Stimulated activated CD8-positive, alpha-beta memory T cell treated with anti-CD3 and anti-CD28 coated beads, Interleukin-2, amount 100 ng/mL, for 48 hours (primary cell): ENCODE measurements at places on chromosomes 3 and 15.

- no peak for DNase-seq
Measured at GRCh38 chr3:94927175-94927574, 864.3 kb downstream of the NSUN3 start.

GRCh38 chr3:126678693-126679317, 23.9 kb upstream of the TXNRD3 start:
- DNase-seq: no peak

DNA sequence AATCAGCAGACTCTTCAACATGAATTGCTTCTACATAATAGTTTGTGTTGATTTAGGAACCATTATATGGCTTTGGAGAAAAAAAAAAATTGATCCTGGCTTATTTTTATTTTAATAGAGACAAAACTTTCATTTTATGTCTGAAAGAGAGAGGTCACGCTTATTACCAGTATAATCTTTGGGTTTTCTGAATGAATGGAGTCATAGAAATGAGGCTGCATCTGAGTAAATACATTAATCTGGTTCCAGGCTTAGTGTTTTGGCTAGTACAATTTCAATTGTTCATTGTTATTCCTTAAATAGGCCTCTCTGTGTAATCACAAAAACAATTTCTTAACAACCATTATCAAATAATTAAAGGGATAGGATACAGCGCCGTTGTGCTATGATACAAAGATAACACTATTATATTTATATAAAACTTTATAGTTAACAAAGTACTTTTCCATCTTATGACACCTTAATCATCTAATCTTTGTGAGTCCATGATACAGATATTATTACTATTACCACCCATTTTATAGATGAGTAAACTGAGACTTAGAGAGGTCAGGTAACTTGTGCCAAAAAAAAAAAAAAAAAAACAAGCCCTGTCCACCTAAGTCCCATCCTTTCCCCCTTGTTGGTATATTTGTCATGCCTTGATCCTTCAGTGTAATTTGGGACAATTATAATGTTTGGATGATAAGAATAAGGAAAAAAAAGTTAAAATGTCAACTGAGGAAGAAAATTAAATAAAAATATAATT, 41.8 kb upstream of the GOLM2 start:
- no peak for DNase-seq

GRCh38 chr3:67649681-67650080, 4.7 kb downstream of the SUCLG2 start:
- no peak for DNase-seq

- no peak for DNase-seq
Measured at GRCh38 chr3:157109267-157110141, 50.4 kb downstream of the CCNL1 start.

DNA sequence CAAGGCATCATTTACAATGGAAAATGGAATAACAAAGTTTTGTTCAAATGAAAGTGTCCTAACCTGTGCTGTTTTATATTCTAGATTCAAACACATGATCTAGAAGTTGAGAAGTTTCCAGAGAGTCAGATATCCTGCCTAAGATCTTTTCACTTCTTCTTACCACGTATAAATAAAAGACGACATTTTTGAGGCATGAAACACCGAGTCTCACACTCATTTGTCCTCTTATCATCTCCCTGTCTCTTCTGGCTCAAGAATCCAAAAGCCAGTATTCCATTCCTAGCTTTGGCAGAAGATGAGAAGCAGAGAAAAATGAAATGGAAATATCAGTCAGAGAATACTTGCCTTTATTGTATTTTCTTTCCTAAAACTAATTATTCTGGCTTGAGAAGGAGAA, 738.6 kb upstream of the NR2F2 start:
- DNase-seq: no peak

GRCh38 chr3:193987186-193987585, 148.8 kb upstream of the HES1 start:
- DNase-seq: no peak

DNA sequence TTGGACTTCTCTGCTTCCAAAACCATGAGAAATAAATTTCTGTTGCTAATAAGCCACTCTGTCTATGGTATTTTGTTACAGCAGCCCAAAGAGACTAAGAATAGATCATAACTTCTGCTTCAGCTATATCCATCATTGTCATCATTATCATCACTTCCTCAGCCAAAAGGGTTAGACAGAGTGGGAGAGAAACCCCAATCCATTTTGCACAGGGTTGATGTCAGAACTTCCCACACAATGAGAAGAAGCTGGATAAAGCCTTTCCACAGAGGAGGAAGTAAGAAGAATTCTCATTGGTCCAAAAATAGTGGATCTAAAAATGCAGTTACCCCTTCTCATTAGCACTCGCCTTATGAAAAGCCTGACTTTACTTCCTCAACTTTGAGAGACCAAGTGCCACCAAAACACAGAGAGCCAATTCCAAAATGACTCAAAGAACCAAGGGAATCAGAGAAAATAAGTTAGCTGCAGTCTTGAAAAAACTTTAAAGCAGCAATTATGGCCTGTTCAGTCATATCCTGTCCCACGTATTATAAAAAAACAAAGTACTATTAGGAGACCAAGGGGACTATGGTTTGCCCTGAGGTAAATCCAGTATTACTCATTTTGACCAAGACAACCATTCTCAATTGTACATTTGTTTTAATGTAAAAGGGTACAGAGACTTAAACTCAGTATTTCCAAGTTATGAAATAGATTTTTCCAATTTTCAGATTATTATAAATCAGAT, 80.2 kb downstream of the WNT5A start:
- DNase-seq: no peak

- DNase-seq: no peak
Measured at GRCh38 chr3:168453623-168454022, 357.9 kb upstream of the GOLIM4 start.

DNA sequence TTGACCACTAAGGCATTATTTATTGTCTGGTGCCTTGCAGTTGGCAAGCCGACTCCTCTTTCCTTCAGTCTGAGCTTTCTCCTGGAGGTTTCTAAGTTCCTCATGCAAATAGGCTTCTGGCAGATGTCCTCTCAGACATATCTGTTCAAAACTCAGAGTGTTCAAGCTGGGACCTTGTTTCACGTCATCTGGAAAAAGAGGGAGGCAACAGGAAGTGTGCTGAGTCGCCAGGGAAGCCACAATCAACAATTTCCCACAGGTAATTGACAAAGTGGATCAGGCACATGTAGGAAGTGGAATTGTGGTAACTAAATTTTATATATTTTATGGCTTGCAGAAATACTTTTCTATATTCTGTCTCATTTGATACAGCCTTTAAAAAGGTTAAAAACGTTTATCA, 14.6 kb downstream of the SCG5 start:
- DNase-seq: no peak

DNA sequence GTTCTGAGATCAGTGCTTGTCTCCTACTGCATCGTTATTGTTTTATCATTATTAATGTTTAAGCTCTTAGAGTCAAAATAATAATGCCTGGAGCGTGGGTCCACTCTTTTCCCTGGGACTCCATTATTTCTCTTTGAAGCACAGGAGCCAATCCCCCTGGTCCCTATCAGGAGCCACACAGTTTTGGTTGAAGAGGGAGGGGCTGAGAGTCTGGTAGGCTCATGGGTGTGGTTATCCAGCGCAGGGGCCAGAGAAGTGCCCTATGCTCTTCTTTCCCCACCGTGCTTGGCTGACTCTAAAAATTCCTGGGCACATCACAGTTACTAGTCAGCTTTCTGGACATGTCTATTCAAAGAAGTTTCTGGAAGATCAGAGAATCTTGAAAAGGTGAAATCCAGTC, 121.5 kb downstream of the DNAJB8 start:
- DNase-seq: no peak

DNA sequence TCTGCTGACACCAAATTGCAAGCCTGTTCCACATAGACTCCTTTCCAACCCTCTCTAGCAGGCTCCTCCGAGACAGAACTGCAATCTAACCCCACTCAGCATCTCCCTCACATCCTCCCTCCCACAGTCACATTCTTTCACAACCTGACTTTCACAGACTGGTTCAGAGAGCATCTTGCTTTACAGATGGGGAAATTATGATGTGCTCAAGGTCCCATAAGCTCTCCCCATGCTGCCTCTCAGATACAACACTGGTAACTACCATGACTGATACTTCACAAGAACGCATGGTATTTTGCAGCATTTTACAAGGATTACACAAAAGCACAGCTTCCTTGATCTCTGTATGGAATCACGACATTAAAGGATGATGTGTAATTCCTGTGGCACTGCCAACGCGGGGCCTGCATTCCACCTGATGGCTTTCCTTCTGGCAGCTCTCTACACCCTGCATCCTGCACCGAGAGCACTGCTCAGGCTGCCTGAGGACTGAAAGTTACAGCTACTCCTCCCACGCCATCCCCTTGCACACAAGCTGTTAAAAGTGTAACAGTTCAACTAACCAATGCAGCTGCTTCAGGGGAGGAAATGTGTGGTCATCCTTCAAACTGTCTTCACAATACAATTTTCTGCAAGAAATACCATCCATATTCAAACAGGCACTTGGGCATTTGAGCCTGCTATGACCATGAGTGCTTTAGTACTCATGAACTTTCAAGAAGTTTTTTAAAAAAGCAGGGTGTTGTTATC, 27.6 kb downstream of the TBC1D2B start:
- peak; percentile 45 for DNase-seq

- DNase-seq: no peak
Measured at GRCh38 chr15:31476866-31477265, 150.2 kb downstream of the KLF13 start.

DNA sequence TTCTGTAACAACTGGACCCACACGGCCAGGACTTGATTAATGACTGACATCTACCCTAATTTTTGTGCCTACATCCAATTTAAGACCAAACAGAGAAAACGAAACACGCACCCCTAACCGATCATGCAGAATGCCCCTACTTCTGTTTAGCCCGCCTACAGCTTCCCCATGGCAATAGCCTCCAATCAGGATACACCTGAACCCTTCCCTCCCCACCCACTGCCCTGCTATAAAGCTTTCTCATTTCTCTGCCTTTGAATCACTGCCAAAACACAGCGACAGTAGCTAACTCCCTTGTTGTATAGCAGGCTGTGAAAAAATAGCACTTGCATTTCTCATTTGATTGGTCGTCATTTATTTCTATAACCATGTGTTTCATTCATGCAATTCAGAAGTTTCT, 45.2 kb upstream of the DPPA4 start:
- DNase-seq: no peak

DNA sequence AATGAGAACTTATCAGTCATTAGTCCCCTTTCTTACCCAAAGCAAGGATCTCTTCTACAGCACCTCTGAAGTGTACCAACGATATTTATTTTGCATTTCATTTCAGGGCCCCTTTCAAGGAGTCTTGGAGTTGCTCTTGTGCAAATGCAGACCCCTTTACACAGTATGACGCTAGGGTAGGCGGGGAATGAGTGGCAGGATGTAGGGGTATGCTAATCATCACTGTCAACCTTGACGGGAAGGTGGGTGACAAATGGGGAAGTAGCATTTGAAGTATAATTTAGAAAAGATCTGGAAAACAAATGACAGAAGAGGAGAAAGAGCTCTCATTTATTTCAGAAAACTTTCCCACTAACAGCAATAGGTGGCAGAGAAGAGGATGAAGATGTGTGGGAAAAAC, 94.4 kb downstream of the LRRN1 start:
- no peak for DNase-seq

DNA sequence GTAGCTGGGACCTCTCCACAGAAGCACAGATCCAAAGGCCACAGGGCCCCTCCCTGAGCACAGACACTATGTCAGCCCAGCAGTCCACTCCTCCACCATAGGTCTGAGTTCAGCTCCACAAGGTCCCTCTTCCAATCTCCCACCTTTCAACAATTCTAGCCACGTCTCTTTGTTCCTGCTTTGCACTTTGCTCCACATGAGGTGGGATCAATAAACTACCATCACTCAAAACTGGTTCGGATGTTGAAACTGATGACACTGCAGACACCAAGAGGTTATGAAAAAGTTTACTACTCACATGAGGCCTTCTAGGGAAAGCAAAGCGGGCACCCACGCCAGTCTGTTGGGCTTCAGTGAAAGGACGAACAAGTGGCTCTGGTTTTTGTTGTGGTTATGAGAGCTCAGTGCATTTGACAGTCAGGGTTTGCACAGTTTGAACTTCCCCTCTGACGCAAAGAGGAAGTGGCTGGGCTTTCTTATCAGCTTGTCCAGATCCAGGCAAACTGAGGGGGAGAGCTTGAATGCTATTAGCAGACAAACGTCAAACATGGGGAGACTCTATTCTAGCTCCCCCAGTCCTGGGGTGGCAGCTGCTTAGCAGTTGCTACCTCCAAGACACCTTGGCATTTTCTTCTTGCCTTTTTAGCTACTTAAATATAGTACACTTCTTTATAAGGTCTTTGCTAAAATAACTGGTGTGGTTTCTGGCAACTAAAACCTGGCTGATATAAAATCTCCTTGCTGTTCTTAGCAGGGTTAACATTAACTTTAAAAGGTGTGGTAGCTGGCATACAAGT, 37.8 kb downstream of the ZNF445 start:
- peak; percentile 58 for DNase-seq

- DNase-seq: no peak
Measured at GRCh38 chr3:157204431-157204830, 44.5 kb upstream of the CCNL1 start.

DNA sequence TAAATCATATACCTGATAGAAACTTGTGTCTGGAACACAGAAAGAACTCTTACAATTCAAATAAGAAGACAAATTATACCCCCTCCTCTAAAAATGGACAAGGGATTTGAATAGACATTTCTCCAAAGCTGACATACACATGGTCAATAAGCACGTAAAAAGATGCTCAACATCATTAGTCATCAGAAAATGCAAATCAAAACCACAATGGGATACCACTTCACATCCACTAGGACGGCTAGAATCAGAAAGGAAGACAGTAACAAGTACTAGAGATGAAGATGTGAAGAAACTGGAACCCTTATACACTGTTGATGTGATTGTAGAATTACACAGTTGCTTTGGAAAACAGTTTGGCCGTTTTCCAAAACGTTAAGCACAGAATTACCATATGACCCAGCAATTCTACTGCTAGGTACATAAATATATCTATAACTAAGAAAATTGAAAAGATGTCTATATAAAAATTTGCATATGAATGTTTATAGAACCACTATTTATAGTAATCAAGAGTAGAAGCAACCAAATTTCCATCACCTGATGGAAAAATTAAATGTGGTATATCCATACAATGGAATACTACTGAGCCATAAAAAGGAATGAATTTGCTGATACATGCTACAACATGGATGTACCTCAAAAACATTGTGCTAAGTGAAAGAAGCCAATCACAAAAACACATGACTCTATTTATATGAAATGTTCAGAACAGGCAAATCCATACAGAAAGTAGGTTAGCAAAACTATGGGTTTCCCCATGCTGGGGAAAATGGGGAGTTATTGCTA, 60.8 kb downstream of the GREM1 start:
- no peak for DNase-seq

DNA sequence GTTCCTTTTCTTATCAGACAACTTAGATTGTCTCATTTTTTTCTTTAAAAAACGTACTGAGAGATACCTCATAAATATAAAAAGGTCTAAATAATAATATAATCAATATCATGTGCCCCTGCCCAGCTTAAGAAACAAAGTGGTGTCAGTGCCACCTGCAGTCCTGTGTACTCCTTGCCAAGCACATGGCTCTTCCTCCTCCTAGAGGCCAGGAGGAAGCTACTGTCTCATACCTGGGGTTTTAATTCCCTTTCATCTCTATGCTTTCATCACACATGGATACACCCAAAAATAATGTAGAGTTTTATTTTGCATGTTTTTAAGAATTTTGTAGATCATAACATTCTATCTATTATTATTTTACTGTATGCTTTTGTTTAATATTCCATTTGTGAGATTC, 98.6 kb upstream of the C15orf61 start:
- no peak for DNase-seq
